ENCODE measurements at places on chromosomes 2 and 18.

DNA sequence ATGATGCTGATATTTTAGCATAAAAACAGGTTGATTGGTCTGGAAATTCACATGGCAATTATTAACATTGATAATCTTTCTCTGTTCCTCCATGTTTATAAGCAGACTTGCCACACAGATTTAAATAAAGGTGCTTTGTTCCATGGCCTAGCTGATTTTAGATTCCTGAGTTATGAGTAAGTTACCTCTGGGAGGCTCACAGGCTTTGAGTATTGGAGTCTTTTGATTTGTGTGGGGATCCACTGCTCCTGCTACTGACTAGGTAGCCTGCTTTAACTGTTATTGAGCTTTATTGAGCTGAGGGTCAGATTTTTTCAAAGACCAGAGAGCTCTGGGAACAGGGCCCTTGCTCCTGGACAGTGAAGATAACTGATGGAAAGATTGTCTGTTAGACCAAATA lies 166.1 kb downstream of the ANKRD30B start:
- no peak for DNase-seq

GRCh38 chr2:71791061-71791450 lies 337.7 kb downstream of the DYSF start:
- no peak for DNase-seq

DNA sequence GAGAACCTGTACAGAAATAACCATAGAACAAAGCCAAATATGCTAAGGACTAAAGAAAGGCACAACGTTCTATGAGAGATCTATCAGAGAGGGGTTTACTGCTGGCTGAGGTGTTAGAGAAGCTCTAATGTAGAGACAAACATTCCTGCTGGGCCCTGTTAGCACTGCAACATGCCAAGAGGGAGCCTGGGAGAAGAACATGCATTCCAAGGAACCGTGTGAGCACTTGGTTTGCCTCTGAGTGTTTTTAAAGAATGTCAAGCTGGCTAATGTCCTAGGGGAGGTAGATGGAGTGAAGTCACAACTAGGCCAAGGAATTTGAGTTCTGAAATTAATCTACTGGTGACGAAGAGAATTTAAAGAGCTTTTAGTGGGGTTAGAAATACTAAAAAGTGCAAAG lies 384.3 kb upstream of the LYPD1 start:
- DNase-seq, result no peak

DNA sequence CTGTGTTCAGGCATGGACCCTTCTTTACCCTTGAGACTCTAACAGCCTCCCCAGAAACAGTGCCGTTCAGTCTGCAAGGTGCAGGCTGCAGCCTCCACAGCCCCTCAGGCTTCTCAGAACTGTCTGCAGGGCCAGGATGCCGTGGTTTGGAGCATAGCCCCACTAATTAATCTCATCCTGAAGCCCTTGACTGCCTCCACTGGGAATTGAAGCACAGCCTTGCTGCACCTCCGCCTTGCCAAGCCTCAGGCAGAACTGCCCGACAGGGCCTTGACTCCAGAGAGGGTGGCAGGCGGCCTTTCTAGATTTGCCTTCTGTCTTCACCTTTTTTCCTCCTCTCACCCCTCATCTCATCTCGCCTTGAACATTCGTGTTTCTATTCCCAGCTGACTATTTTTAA lies 119.8 kb downstream of the NRP2 start:
- no peak for DNase-seq

- DNase-seq, result no peak
Measured at GRCh38 chr2:1458432-1458831, 45.2 kb downstream of the TPO start.

DNA sequence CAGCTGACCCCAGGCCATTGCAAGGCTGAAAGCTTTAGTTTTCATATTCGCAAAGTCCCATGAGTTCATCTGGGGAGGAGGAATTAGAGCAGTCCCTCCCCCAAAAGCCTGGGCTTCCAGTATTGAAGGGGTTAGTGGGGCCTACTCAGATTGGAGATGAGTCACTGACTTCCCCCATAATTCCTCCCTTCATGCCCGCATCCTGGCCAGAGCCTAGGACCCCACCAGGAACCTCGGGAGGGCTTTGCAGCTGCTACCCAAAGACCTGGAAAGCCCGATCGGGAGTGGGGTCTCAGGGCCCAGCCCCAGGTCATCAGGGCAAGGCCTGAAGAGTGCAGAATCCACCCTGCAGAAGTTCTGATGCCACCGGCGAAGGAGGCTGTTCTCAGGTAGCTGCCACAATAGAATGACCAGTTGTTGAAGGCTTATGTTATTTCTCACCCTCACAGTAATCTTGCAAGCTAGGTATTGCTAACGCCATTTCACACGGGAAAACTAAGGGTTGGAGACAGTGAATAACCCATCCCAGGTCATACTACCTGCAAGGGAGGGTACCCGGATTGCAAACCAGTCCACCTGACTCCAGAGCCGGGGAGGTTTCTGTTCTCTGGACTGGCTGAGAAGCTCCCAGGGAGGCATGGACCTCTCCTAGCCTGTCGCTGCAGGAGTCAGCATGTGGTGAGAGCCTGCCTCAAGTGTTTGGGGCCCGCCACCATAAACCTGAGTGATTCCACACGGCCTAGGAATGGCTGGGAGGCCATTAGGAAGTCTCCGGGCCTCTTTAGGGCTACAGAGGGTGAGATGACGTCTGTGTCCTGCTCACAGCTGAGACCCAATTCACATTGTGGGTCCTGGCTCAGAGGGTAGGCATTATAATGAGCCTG lies 5.8 kb upstream of the ARID5A start:
- no peak for DNase-seq

DNA sequence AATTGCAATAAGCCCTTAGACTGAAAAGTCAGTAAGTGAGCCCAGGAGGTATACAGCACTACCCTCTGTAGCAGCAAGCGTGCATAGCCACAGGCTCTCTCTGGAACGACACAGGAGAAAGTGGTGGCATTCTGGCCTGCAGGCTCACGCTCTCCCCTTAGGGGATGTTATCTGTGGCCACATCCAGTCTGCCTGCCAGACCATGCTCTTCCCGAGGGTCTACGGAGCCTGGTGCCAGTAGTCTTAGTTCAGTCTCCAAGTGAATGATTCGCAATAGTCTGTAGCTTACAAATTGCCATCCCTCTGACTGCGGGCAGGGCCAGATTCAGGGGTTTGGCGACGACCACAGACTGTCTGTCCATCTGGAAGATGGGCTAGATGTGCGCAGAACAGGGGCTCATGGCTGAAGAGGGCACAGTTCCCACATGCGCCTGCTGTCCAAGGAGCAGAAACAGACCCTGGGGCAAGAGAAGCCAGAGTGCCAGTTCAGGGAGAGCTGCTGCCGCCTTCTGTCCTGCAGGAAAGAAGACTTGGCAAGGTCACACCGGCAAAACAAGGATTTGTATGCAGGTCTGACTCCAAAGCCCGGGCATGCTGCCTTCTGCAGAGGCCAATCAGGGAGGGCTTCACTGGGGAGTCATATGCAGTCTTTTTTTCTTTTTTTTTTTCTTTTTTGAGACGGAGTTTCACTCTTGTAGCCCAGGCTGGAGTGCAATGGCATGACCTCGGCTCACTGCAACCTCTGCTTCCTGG lies 3.5 kb upstream of the KLF11 start:
- DNase-seq, result no peak

- no peak for DNase-seq
Measured at GRCh38 chr2:216596236-216596979, 36.8 kb upstream of the IGFBP2 start.

All from colonic mucosa (tissue), 4 donors.